Stimulated activated CD4-positive, alpha-beta T cell treated with anti-CD3 and anti-CD28 coated beads, Interleukin-4, amount 100 ng/mL, for 4 hours (primary cell): ENCODE measurements at places on chromosomes 6 and 20.
A peak's percentile ranks its signal among the peaks of the same experiment; 100 is the strongest.

DNA sequence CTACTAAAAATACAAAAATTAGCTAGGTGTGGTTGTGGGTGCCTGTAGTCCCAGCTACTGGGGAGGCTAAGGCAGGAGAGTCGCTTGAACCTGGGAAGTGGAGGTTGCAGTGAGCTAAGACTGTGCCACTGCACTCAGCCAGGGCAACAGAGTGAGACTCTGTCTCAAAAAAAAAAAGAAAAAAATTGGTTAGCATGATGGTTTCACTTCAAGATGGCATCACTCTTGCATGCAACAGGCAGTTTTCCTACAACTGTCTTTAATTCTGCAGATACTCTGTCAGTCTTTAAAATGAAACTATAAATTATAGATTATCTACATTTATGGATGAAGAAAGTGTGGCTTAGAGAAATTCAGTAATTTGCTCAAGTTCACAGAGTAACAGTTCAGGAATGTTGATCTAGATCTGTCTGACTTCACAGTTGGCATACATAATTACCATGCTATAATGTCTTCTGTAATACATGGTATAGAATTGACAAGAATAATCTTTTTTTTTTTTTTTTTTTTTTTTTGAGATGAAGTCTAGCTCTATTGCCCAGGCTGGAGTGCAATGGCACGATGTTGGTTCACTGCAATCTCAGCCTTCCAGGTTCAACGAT is 27.0 kb downstream of the ITCH start:
- no peak for DNase-seq

DNA sequence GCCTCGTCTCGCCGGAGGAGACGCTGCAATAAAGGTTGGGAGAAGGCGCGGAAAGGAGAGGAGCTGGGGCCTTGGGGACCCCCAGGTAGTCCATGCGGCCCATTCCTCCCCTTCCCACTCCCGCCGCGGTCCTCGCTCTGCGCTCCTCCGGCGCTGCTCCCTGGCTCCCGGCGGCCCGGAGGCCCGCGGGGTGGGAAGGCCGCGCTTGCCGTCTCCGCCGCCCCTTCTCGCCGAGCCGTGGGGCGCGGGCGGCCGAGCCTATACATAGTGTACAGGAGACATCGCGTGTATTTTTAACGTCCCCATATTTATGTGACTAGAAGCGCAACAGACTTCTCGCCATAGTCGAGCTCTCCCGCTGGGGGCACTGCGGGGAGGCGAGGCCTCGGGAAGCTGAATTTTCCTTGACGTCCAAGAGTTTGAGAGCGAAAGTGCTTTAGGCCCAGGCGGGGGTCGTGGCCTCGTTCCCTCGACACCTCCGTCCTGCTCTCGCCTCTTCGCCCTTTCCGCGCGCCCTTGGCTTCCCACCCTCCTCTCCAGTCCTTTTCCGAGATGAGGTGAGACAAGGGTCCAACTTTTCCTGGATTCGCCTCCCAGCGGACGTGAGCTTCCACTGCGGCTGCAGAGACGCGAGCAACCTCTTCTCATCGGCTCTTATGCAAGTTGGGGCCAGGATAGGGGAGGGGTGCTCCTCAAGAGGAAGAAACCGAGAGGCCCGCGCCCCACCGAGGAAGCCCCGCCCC is 29.0 kb downstream of the SLC12A5 start:
- no peak for DNase-seq

- no peak for DNase-seq
These were observed 97.3 kb downstream of the MDGA1 start for GRCh38 chr6:37600312-37600916.

GRCh38 chr20:35599776-35600120 is 15.9 kb upstream of the SPAG4 start:
- DNase-seq = no peak

- DNase-seq = no peak
These were observed 24.3 kb downstream of the TOP1 start for GRCh38 chr20:41052742-41053419.

DNA sequence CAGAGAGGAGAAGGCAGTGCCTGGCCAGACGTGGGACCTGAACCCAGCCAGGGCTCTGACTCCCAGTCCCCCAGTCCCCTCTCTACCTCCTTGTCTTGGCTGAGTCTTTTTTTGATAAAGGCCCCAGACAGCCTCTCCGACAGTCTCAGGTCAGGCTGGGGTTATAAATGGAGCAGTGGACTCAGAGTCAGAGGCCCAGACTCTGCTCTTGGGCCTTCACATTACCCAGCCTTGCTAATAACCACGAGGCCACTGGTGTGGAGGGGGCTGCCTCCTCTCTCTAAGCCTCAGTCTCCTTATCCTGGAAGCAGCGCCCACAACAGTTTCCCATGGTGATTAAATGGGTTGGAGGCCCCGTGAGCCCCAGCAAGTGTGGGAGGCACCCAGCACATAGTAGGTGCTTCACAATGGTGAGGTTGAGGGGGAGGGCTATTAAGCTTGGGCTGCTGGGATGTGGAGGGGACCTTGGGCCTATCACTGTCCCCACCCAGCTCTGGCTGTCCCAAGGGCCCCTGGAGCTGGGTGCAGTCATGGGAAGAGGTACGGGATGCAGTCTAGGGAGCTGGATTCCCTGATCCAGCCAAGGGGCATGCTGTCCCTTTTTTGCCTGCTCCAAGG is 35.7 kb downstream of the TGM2 start:
- no peak for DNase-seq

GRCh38 chr6:2558861-2559801 is 191.6 kb downstream of the MYLK4 start:
- no peak for DNase-seq

- no peak for DNase-seq
These were observed 325.9 kb downstream of the PLCB1 start for GRCh38 chr20:8457978-8458377.

DNA sequence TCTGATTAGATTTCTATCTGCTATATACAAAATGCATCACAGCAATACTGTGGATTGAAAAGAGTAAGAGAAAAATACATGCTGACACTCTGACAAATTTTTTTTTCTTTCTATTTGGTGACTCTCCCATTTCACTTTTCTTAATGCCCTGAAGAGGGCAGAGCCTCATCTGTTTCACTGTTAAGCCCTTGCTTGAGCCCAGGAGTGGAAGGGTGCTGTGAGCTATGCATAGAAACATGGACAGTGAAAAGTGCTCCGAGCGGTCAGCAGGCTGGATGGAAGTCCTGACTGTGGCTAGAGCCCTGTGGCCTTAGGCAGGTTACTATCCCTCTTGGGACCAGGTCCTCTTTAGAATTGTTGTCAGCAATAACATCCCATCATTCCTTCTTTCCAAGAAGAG is 17.4 kb upstream of the CSE1L start:
- DNase-seq = no peak

DNA sequence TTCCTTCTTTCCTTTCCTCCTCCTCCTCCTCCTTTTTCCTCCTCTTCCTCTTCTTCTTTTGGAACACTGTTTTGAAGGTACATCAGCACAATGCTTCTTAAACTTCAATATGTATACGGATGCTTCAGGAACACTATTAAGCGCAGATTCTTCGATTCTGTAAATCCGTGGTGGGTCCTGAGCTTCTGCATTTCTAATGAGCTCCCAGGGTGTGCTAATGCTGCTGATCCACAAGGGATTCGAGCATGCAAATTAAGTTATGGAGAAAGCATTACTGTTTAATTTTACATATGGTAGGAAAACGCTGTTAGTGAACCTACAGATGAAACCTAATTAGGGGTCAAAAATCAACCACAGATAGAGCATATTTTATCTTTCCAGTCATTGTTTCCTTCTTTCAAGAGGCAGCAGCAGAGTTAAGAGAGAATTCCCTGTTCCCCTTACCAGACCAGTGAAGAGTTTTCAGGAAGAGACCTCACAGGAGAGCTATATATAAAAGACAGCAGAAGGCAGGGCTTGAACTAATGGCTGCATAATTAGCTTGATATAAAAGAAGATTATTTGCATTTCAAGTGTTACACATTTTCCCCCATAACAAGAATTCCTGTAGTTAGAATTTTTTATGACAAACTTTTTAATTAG is 47.2 kb downstream of the KIF13A start:
- DNase-seq = no peak

GRCh38 chr20:50672400-50673145 is 18.8 kb downstream of the RIPOR3 start:
- no peak for DNase-seq

DNA sequence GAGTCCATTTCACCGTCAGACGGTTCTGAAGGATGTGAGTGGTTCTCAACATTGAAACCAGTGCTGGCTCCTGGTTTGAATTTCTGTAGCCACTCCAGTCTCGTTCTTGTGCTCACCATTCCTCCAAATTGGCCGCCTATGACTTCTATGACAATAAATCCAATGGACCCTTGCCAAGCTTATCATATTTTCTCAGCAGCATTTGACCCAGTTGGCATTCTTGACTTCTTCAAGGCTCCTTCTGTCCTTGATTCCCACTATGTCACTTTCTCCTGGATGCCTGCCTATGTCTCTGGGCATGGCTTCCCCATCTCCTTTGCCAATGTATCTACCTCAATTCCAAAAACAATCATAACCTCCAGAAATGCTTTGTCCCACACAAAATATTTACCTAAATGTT is 756.0 kb upstream of the NRSN1 start:
- no peak for DNase-seq

GRCh38 chr20:57421253-57422220 is 30.3 kb downstream of the RBM38 start:
- DNase-seq = no peak

DNA sequence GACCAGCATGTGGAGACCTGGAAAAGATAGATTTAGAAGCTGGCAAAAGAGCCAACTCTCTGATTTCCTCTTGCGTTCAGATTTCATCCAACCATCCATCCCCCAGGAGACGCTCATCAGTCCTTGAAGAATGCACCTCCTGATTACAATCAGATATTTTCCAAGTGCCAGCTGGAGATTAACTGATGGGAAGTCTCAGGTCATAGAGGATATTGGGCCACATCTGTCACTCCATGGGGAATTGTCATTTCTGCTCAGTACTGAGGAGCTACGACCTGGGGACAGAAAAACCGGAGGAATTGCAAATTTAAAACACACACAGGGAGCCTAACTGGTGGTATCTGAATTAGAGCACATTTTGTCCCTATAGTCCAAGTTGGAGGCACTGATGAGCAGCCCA is 496.2 kb upstream of the SULF2 start:
- no peak for DNase-seq

DNA sequence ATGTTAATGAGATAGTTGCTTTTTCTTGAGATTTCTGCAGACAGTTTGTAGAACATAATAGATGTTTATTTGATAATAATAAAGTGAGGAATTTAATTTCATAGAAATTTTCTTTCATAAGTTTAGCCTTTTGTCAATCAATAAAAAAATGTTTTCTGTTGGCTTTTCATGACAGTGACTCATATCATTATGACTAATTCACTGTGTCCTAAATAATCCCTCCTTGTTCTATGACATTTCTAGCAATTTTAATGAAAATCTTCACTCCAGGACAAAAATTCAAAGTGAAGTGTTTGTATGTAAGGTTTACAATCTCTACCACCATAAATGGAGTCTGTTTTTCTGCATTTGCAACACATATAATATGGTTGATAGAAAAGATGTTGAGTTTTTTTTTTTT is 109.9 kb downstream of the UTRN start:
- no peak for DNase-seq

DNA sequence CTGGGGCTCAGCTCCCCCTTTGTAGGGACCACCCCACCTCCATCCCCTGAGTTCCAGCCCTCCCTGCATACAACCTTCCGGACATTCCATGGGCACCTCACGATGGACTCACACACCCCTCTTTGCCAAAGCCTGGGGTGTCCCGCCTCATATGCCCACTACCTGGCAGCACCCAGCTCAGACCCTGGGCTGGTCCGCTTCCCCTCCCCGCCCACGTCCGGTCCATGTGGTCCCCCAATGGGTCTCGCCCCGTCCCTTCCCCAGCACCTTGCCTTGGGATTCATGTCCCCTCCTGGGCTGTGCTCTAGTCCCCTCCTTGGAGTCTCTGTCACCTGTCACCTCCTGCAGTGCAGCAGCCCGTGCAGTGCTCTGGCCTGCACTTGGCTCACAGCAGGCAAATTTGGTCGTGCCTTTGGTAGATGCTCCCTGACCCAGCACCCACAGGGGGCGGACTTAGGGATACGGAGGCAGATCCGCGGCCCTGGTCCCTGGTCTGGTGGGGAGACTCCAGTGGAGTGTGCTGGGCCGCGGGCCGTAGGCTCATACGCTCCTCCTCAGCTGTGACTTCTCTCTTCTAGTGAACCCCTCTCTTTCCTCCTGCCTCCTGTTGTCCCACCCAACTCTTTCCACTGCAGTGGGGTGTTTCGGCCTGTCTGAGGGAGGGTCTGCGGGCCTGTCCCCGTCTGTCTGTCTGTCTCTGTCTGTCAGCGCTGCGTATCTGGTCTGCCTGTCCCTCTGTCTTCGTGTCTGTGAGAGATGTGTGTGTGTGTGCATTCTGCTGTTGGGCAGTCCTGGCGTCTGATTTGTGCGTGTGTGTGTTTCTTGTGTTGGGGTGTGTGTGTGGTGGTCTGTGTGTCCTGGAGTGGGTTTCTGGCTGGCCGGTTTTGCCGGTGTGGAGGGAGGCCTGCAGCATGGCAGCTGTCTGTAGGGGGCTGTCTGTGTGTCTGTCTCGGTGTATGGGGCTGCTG is 69.5 kb downstream of the SRC start:
- no peak for DNase-seq

- no peak for DNase-seq
These were observed 1.5 kb downstream of the WDR27 start for GRCh38 chr6:169700296-169700695.

DNA sequence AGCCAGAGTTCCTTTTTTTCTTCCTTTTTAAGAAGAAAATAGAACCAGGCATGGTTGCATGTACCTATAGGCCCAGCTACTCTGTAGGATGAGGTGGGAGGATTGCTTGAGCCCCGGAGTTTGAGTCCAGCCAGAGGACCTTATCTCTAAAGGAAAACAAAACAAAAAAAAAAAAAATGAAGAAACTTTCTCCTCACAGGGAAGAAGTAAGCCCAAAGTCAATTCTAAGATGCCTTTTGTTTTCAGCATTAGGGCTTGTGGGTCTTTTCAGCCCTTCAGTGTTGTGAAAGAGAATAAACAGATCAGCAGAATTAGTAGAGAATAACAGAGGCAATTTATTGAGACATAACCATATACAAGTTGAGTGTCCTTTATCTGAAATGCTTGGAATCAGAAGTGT is 26.8 kb downstream of the ZNF451 start:
- no peak for DNase-seq

GRCh38 chr6:135128268-135128914 is 52.7 kb upstream of the MYB start:
- DNase-seq = peak; percentile 25

DNA sequence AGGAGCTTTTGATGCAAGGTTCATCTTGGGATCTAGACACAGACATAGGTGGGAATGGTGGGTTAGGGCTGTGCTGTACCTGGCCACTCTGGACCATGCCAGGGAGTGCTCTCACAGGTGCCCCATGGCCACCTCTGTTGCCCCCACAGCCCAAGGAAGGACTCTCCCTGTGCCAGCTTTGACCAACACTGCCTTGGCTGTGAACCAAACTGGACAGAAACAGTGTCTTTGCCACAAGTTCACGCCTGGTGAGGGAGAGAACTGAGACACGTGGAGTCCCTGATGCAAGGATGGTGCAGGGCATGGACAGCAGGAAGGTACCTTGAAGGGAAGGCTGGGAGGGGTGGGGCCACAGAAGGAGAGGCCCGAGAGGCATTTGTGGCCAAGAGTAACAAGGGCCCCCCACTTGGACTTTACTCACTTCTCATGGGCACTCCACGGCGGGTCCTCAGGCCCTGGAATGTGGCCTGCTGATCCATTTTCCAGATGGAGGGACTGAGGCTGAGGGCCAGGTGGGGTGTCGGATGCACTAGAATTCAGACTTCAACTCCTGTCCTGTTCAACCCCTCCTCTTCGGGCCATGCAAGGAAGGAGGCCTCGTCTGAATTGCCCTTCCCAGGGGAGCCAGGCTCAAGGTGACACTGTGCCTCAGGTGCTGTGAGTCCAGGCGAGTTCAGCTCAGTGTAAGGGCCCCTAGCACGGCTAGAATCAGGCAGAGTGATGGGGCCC is 103.3 kb downstream of the YTHDF1 start:
- no peak for DNase-seq
